ENCODE measurements at places on chromosomes 1 and 21.

DNA sequence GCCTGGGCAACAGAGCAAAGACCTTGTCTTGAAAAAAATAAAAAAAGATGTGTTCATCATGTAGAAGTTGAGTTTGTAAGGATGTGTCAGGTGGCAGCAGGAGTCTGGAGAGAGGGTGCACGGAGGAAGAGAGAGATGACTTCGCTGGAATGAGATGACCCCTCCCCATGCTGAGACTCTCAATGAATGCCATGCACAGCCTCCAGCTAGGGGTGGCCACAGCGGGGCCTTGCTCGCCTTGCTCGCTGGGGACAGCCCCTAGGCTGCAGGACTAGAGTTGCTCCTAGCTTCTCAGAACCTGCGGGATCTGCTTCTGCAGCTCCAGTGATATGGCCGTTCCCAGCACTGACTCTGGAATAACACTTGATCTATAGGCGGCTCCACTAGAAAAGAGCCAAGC, 6.6 kb upstream of the C2CD2 start:
- no peak for DNase-seq

DNA sequence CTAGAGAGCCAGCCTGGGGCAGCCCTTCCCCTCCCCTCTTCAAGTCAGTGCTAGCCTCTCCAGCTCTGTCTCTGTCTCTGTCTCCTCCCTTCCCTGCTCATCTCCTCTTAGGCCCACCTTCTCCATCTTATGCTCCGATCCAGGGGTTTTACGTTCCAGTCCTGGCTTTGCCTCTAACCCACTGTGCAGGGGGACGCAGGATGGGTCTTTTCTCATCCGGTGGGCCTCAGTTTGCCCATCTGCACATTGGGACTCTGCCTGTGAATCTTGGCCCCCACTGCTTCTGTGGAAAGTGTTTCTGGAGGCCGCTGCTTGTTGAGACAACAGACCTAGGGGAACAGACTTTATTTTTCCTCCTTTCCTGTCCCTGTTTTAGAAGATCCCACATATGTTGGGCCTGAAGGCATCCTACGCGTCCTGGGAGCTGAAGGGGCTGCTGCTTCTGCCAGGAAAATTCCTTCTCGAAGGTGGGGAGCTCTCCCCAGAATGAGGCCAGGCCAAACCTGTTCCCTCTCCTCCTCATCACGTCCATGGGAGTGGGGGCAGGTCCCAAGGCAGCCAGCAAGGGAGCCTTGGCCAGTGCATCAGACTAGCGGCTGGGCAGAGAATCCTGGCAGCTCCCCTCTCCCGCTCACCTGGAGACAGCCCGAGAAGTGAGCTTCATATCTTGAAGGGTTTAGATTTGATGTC, 99.5 kb upstream of the CSF3R start:
- DNase-seq = no peak

- no peak for DNase-seq
Measured at GRCh38 chr1:18929686-18930085, 26.8 kb downstream of the IFFO2 start.

DNA sequence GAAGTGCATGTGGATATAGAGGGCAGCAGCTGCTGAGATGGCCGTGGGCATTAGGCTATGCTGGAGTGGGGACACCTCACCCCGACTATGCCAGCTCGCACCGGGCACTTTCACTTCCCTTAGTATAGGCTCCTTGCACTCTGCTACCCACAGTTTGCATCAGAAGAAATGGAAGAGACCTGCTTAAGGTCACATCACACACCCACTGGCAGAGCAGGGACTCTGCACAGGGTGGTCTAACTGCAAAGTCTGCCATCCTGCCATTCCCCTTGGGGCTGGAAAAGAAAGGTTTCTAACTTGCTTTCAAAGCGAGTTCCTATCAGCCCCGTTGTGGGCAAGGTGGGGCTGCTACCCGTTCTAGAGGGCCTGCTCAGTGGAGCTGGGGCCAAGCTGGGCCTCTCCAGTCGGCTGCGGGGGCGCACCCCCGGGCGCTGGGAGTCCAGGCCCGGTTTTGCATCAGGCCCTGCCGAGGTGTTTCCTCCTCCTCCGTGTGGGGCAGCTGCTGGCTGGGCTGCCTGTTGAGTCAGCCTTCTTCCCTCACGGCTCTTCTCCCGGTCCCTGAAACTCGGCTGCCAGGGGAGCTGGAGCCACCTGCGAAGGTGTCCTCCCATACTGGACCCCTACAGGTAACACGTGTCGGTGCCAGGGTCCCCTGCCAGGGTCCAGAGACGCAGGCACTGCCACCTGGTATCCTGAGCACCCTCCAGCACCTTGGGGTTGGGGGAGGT, at the start of gene SYTL1:
Gene SYTL1, plus strand, starts transcription at position 498 of the 728 bp plus-strand sequence. CDS start 3,313 bp downstream, outside the sequence.
- DNase-seq = no peak

DNA sequence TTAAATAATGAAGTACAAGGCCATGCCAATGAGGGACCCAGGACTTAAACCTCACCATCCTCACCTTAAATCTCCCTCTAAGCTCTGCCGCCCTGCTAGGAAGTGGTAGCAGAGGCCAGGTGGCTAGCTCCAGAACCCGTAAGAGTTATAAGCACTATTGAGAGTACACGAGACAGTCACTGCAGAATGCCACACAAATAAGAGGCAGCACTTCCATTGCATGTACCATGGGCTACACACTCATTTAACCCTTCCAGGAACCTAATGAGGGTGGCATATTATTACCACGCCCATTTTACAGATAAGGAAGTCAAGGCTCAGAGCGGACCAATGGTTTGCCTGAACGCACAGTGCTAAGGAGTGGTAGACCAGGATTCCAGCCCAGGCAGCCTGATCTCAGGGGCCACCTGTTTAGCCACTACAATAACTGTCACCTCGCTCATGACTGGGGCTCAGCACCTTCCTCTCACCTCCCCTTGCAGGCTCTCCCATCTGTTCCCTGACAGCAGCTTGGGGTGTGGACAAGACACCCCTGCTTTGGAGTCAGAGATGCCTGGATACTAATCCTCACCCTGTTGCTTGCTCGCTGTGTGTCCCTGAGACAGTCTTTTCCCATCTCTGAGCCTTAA, 54.8 kb upstream of the ID3 start:
- no peak for DNase-seq

GRCh38 chr1:173603056-173603591, at the start of gene SLC9C2:
Gene SLC9C2, minus strand, starts transcription at chr1:173603072. Its CDS starts 1,296 bp downstream, at chr1:173601776.
- no peak for DNase-seq

DNA sequence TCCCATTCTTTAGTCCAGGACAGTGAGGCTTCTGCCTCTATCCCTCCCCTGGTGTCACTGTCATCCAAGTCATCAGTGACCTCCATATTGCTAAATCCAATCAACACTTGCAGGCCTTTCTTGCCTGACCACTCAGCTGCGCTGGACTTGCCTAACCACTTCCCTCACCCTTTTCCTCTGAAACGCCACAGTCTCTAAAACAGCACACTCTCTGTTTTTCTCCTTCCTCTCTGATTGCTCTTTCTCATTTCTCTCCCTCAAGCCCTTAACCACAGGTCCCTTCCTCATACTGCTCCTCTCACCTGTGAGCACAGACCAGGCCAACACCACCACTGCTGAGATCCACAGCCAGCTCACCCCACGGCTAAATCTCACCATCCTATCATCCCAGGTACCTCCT, 17.5 kb downstream of the TAL1 start:
- DNase-seq = no peak

- DNase-seq = no peak
Measured at GRCh38 chr21:44571844-44572782, 1.4 kb upstream of the KRTAP10-4 start.

DNA sequence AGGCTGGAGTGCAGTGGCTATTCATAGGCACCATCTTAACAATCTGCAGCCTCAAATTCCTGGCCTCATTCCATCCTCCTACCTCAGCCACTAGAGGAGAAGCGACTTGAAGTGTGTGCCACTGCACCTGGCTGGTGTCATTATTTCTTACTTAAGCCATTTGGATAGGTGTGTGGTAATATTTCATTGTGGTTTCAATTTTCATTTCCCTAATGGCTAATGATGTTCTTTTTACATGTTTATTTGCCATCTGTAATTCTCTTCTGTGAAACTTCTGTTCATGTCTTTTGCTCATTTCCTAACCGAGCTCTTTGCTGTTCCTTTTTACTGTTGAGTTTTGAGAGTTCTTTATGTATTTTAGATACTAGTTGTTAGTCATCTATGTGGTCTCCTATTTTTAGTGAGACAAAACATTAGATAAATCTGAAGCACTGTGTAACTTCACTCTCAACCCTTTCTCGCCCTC, 66.8 kb downstream of the SLC27A3 start:
- DNase-seq = no peak

GRCh38 chr1:88876573-88877365, 14.6 kb downstream of the GTF2B start:
- no peak for DNase-seq

GRCh38 chr1:231217056-231217455, 24.0 kb upstream of the GNPAT start:
- DNase-seq = no peak

- no peak for DNase-seq
Measured at GRCh38 chr1:190176776-190177175, 300.9 kb downstream of the BRINP3 start.

- DNase-seq = no peak
Measured at GRCh38 chr1:164325786-164326185, 233.2 kb upstream of the PBX1 start.

GRCh38 chr1:161215076-161215475, at the start of gene FCER1G:
Gene FCER1G, plus strand, starts transcription at chr1:161215295. Its CDS starts 27 bp downstream, at chr1:161215322.
- DNase-seq = no peak

- DNase-seq = no peak
Measured at GRCh38 chr1:245673881-245674414, 519.2 kb downstream of the KIF26B start.

DNA sequence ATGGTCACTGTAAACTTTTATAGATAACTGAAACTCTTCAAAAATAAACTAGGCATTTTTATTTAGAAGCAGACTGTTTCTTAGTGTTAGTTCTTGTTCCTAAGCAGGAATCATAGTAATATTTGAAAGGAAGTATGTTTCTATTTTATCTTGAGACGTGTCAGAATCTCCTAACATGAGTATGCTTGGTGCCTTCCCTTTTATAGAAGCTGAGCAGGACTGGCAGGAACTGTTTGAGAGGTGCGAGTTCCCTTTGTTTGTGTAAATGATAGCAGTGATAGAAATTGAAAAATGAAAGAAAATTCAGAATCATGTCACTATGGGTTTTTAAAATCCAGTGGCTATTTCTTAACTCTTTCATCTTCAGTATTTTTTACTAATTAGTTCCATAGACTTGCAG, 56.9 kb downstream of the LRRC8D start:
- no peak for DNase-seq

DNA sequence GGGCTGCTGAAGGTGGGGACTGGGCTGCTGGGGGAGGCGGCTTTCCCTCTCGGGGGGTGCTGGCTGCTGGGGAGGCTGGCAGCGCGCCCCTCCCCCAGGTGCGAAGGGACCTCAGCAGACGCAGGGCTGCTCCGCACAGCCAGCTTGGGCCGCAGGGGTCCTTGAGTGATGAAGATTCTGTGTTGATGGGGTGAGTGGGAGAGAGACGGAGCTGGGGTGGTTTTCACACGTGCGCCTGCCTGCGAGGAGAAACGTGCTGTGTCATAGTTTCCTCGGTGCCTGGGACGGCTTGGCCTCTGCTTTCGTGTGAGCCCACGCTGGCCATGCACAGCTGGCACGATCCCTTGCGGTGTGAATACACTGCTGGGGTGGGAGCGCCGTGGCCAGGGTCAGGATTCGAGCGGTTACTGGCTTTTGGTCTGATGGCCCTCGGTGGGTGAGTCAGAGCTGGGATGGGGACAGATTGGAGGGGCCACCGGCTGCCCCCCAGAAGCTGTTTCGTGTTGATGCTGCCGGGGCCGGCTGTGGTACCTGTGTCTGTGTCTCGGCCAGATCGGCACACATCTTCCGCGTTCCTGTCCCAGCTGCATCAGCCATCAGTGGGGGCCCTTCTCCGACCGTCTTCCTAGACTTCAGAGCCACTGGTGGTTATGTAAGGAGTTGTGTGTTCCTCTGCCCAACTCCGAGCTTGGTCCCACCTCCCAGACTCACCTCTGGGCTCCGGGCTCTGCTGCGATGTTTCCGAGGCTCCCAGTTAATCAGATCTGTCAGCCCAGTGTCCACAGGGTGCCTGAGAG, 24.9 kb downstream of the PRKCZ start:
- DNase-seq = peak; percentile 72
